Ammon's horn (tissue), 1 donor: ENCODE measurements at places on chromosomes 3 and 15.

- no peak for DNase-seq
Measured at GRCh38 chr15:32124726-32125125, 94.4 kb downstream of the CHRNA7 start.

GRCh38 chr3:147008886-147009285, 397.5 kb downstream of the ZIC4 start:
- DNase-seq: no peak

- DNase-seq: no peak
Measured at GRCh38 chr3:88167704-88168103, 17.9 kb downstream of the C3orf38 start.

DNA sequence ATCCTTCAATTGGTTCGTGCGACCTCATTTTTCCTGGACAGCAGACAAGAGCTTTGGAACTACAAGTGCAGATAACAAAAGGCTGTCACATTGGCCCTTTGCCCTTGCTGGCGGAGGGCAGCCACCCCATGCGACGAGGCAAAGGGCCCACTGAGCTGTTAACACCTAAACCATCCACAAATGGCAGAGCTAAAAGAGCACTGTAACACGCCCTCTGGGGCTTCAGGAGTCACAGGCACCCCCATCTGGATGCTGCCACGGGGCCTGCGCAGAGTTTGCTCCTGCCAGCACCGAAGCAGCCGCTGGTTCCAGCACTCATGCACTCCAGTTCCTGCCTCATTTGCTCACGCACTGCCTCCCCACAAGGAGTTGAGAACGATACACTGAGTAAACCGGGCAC, 524.9 kb downstream of the ZNF385D start:
- peak; percentile 8 for DNase-seq
